PC-3 (cell line): ENCODE measurements at places on chromosomes 16 and 17.

DNA sequence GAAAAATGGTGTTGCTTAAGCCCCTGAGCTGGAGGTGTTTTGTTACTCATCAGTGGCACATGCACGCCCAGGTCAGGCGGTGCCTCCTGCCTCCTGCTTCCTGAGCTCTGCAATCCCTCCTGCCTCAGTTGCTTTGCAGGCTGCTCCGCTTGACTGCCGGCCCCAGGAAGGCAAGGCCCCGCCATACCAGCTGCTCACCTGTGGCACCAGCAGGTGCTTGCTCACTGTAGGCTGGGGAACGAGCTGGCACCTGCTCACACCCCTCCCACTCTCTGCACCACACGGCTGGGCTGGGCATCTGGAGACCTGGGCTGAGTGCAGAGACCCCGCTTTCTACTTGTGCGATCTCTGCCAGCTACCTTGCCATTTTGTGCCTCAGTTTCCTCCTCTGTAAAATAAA is 200.2 kb downstream of the RBFOX3 start:
- no peak for DNase-seq

DNA sequence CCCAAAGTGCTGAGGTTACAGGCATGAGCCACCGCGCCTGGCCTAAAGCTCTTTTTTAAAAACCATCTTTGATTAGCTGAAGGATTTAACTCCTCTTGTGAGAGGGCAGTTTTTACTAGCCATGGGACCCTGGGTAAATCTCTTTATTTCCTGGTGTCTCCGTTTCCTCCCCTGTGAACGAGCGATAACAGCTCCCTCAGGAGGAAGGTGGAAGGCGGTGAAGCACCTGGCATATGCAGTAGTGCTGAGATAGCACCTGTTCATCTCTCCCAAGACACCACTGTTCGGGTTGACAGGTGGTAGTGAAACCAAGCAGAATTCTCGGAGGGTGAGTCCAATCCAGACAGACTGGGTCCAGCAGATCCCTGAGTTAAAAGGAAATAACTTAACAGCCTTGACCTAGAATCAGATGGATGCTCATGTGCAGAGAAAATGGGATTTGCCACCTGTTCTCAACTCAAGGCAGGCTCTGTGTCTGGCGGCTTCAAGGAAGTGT is 86.2 kb downstream of the CRISPLD2 start:
- no peak for DNase-seq

GRCh38 chr16:69404275-69404805 is 18.5 kb upstream of the TERF2 start:
- DNase-seq = no peak

DNA sequence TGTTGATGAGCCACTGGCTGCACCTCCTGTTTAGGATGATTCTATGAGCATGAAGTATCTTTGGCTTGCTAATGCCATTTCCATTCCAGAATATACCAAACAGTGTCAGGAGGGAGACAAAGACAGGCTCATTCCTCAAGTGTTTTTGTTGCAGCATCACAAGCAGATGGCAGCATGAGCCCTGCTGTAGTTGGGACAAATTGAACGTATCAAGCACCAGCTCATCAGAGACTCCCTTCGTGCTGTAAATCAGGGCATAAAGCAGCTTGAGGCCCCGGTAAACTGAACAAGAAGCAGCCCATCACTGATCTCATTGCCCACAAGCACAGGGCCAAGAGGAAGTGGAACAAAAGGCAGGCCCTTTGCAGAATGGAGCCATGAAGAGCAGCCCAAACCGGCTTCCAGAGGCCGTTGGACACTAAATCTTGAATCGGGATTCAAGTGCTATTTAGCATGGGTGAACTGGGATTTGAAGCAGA is 45.9 kb upstream of the HS3ST3A1 start:
- DNase-seq = no peak
